ENCODE measurements at places on chromosomes 1 and 21. TPM values are rescaled to one million over a fixed set of nuclear protein-coding genes. Genes with fewer than 3 reads are reported as not detected.
A peak's percentile ranks its signal among the peaks of the same experiment; 100 is the strongest.

SH2D1B gene
- total RNA-seq = 0.71 TPM

HRNR gene
- total RNA-seq = not detected

GRCh38 chr1:2451741-2452140, 24.3 kb upstream of the PLCH2 start:
- DNase-seq = peak; percentile 90

- peak; percentile 84 for DNase-seq
Observed at GRCh38 chr1:94296018-94296417, 58.6 kb upstream of the ARHGAP29 start.

LRRC47 gene
- total RNA-seq = 19.2 TPM

PDC gene
- not detected for total RNA-seq

DNA sequence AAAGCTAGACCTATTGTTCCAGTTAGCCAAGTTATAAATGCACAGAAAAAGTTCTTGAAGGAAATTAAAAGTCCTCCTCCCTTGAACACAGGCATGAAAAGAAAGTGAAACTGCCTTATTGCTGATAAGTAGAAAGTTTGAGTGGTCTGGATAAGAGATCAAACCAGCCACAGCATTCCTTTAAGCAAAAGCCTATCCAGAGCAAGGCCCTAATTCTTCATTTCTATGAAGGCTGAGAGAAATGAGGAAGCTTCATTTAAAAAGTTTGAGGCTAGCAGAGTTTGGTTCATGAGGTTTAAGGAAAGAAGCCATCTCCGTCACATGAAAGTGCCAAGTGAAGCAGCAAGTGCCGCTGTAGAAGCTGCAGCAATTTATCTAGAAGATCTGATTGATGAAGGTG, 2.7 kb upstream of the SSX2IP start:
- peak; percentile 17 for DNase-seq

TNFRSF8 gene
- total RNA-seq = 0.47 TPM

DNA sequence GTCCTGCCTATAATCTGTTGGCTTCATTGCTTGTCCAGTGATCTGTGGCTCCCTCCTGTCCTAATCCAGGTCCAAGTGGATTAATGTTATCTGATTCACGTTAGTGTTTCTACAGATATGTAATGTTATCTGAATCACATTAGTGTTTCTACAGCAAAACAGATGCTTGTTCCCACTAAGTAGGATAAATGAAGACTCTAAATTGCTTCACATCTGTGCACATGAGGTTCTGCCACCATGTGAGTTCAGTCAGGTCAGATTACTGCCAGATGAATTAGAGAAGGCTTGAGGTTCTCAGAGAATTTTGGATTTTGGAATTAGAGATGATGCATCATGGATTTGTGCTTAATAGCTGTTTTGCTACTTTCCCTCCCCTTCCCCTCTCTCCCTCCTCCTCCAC, 13.2 kb downstream of the DISC1 start:
- no peak for DNase-seq

- no peak for DNase-seq
Observed at GRCh38 chr1:197435224-197435623, 167.2 kb downstream of the CRB1 start.

- DNase-seq = no peak
Observed at GRCh38 chr1:65845535-65846060, 52.9 kb downstream of the PDE4B start.

DNA sequence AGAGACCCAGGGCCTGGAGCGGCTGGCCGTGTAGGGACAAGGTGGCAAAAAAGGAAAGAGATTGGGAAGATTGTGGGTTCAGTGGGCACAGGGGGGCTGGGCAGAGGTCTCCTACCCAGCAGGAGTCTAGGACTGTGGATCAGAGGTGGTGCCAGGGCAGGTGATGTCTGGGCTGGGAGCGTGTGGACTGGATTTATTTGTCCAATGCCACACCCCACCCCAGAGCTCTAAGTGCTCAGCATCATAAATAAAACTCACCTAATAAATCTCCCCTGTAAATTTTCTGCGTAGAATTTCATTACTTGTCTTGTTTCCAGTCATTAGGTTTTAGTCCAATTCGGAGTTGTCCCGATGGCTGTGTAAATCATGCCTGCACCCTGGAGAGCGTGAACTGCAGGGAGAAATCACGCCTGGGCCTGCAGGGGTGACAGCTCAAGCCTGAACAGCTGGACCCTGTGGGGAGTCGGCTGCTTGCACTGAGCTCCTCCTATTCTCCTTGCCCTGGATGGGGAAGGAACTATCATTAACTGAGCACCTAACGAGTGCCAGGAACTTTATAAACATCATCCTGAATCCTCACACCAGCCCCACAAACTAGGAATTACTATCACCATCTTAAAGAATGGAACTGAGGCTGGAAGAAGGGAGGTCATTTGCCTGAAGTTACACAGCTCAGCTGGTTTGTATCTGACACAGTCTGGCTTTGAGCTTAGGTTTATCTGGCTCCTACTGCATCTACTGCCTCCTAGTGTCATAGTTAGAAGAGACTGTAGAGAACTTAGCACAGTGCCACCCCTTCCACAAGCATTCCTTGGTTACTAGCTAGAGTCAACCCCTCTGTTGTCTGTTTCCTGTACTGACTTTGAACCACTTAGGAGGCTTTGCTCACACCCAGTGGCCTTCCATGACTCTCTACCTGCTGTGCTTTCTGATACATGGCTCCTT, 25.0 kb upstream of the POU3F1 start:
- DNase-seq = peak; percentile 25

- peak; percentile 44 for DNase-seq
Observed at GRCh38 chr1:156359973-156360372, 9.0 kb upstream of the RHBG start.

DNA sequence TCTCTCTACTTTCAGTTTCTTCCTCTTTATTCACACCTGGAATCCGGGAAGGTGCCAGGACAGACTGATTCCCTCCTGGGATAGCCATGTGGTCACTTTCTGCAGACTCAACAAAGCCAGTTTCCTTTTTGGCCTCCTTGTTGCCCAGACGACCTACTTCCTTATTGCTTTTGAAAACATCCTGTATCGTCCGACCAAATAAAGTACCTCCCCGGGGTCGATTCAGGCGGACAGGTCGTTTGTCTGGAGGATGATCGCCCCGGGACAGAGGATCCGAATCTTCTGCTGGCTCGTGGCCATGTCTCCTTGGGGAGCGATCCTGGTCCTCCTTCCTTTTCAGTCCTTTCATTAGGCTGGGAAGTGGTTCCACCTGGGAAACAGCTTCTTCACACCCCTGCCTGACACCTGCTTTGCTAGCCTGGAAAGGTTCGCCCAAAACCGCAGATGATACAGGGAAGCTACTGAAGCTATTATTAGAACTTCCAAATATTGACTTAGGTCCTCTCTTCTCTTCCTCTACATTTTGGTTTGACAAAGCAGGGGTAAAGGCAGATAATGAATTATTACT, 1.2 kb downstream of the MCM3AP start:
- DNase-seq = peak; percentile 29

- DNase-seq = no peak
Observed at GRCh38 chr21:45889961-45890360, 91.6 kb upstream of the COL6A1 start.

GRCh38 chr1:92184632-92185031, 33.1 kb upstream of the C1orf146 start:
- DNase-seq = peak; percentile 84

DNA sequence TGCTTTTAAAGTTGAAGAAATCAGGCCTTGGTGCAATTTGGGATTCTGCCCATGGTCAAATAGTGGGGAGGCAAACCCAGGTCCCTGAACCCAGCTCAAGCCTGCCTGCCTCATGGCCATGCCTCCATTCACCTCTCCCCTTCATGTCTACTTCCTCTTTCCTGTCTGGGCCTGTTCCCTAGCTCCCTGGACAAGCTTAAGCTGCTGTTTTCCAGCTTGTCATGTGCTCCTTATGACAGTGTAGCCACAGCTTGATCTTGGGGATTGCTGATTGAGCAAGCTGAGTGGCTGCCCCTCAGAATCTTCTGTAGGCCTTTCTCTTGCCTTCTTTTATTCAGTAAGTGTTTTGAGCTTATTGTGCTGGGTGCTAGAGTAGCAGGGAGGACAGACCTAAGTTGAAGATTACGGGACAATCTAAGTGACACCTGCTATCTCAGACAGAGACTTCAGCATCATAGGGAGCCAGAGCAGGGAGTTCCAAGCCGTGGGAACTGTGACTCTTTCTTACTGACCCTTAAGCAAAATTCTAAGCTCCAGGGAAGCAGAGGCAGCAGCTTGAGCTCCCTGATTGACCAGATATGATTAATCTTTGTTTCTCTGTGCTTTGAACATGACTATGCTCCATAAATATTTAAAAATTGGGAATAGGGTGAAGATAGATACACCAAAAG, 520 bp upstream of the MR1 start:
- DNase-seq = peak; percentile 58

LAD1 gene
- total RNA-seq = 0.07 TPM

GRCh38 chr1:113792986-113793385, 19.3 kb downstream of the RSBN1 start:
- DNase-seq = peak; percentile 71

DNA sequence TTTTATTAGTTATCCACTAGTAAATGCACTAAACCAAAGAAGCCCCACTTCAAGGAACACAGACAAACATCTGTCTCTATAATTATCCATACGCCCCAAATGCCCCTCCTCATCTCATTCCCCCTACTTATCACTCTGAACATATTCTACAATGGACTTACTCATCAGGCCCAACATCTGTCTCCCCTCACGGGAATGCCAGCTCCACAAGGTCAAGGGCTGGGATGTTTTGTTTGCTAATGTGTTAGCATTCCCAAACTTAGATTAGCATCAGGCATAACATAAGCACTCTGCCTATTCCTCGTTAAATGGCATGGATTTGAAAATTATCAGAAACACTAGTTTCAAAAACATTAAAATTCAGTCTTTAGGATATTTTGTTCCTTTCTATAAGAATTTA, 279.5 kb downstream of the DSCAM start:
- no peak for DNase-seq

DNA sequence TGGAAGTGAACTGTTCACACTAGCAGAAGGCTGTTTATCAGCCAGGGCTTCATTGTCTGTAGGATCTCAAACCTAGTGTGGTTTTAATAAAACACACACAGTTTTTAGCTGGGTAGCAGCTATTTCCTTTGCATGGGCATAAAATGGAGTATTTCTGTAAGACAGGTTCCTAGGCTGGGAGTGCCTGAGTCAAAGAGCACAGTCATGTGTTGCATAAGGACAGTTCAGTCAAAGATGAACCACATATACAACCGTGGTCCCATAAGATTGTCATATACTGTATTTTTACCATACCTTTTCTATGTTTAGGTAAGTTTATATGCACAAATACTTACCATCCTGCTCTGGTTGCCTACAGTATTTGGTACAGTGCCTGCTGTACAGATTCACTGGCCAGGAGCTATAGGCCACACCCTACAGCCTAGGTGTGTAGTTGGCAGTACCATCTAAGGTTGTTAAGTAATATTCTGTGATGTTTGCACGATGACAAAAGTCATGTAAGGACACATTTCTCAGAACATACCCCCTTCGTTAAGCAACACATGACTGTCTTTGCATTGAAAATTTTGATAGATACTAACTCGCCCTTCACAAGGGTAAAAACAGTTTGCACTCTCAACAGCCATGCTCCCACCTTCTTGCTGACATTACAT, 17.2 kb downstream of the LGALS8 start:
- DNase-seq = no peak

GRCh38 chr21:46159390-46159789, 4.0 kb upstream of the FTCD start:
- peak; percentile 44 for DNase-seq

PEAR1 gene
- total RNA-seq = 0.32 TPM

CELA3A gene
- not detected for total RNA-seq

DNA sequence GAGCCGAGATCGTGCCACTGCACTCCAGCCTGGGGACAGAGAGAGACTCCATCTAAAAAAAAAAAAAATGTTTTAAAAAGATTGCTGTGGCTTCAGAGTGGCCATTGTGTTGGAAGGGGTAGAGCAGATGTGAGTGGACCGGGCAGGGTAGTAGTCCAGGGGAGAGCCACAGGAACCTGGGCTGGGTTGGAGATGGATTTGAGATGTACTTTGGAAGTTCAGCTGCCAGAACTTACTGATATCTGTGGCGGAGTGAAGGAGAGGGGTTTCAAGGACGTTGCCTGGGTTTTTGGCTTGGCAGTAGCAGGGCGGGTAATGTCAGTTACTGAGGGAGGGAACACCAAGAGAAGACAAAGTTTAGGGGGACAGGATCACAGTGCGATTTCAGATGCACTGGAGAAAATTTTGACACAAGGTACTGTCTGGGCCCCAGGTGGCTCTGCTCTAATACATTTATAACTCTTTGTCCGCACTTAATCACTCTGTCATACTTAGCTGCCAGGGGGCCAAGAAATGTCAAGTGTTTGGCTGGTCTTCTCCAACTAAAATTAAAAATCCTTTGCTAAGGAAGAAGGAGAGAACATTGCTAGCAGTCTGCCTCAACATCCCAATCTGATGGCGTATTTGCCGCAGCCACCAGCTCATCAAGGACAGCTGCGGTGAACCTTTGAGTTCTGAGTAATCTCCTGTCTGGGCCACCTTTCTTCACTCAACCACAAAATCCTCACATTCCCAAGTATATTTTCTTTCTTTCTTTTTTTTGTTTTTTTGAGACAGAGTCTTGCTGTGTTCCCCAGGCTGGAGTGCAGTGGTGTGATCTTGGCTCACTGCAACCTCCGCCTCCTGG, 9.6 kb downstream of the EPHX1 start:
- DNase-seq = no peak

- no peak for DNase-seq
Observed at GRCh38 chr1:29364101-29364678, 127.9 kb downstream of the PTPRU start.

OR10Z1 gene
- total RNA-seq = not detected

GRCh38 chr1:200452850-200453552, 43.2 kb upstream of the ZNF281 start:
- DNase-seq = no peak

GRCh38 chr1:23193391-23194118, 23.7 kb downstream of the HTR1D start:
- no peak for DNase-seq

SCP2 gene
- total RNA-seq = 171 TPM

- no peak for DNase-seq
Observed at GRCh38 chr1:230005040-230005439, 62.0 kb upstream of the GALNT2 start.

KRTAP7-1 gene
- not detected for total RNA-seq

TLR5 gene
- 0.49 TPM for total RNA-seq

- DNase-seq = no peak
Observed at GRCh38 chr1:60865166-60865565, 217.2 kb upstream of the NFIA start.
